ENCODE measurements at places on chromosomes 5 and 9. TPM values are rescaled to one million over a fixed set of nuclear protein-coding genes. Genes with fewer than 3 reads are reported as not detected.

- DNase-seq = no peak
Observed at GRCh38 chr5:126641387-126641786, 40.6 kb downstream of the PHAX start.

- no peak for DNase-seq
Observed at GRCh38 chr9:87107072-87107471, 159.8 kb upstream of the GAS1 start.

GRCh38 chr5:127001621-127002296 lies 28.6 kb downstream of the MARCHF3 start:
- DNase-seq = peak; percentile 88

DNA sequence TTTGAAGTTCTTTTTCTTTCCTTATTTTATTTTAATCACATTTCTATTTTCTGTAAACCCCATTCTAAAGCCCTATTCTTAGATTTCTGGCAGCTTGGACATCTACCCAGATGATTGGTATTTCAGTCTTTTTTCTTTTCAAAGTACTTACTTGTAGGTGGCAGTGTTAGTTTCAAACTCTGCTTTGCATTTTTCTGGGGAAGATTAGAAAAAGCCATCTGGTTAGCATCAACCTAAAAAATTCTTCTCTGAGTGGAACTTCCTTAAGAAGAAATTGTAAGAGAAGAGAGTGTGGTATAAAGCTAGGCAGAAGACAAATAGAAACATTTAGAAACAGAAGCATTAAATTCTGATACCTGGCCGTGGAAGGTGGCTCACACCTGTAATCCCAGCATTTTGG lies 17.2 kb upstream of the TENT2 start:
- peak; percentile 8 for DNase-seq

DNA sequence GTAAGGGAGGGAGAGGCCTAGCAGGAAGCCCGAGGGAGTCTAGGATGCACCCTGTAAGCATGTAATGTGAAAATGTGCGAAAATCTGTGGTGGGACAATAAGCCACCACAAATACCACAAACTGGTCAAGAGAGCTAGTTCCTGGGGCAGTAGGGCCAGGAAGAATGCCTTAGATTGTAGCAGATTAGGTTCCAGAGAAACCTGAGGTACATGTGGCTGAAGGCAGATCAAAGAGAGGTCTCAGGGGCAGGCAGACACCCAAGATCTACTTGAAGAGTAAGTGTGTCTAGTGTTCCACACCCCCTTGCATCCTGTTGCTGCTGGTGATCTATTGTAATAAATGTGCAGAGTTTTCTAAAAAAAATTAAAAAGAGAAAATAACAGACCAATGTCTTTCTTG lies 1677.3 kb upstream of the CDH6 start:
- DNase-seq = no peak

TAF7 gene
- total RNA-seq = 124 TPM

OGN gene
- total RNA-seq = 0.11 TPM
